ENCODE measurements at places on chromosomes 3 and 15.
A peak's percentile ranks its signal among the peaks of the same experiment; 100 is the strongest.

GRCh38 chr3:27165321-27165721 is 203.9 kb downstream of the NEK10 start:
- DNase-seq, result no peak

GRCh38 chr3:118945834-118946233 is 88.8 kb downstream of the IGSF11 start:
- no peak for DNase-seq

DNA sequence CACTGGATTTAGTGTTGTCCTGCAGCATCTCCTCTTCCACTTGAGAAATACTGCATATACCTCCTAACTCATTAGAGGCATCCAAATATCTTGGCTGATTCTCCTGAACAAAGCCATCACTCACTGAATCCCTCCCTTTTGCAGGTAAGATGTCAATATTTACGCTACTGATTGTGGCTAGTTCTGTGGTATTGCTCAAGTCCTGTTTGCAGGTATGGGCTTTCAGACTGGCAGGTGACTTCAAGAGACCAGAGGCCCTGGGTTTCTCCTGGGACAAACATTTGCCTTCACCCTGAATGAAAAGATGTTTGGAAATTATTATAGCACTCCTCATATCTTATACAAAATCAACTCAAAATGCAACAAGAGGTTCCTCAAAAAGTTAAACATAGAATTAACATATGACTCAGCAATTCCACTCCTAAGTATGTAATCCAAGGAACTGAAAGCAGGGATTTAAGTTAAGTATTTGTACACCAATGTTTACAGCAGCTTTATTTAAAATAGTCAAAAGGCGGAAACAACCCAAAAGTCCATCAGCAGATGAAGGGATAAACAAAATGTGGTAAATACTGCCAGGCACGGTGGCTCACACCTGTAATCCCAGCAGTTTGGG is 18.6 kb downstream of the NEK4 start:
- no peak for DNase-seq

GRCh38 chr3:11034309-11034985 is 41.9 kb downstream of the SLC6A1 start:
- DNase-seq, result peak; percentile 47

DNA sequence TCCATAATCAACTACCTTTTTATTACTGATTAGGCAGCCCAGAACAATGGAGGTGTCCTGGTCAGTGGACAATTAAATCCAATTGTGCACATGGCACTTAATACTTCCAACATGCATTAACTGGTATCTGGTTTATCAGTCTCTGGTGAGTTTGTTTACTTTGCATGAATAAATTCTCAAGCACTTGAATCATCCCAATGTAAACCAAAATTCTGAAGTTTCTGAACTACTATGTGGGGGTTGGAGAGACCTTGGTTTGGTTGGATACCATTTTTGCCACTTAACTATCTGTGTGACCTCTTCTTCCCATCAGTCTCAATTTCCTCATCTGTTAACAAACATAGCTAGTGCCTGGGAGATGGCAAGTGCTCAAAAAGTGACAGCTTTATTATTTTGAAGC is 70.5 kb upstream of the MAP4 start:
- no peak for DNase-seq

DNA sequence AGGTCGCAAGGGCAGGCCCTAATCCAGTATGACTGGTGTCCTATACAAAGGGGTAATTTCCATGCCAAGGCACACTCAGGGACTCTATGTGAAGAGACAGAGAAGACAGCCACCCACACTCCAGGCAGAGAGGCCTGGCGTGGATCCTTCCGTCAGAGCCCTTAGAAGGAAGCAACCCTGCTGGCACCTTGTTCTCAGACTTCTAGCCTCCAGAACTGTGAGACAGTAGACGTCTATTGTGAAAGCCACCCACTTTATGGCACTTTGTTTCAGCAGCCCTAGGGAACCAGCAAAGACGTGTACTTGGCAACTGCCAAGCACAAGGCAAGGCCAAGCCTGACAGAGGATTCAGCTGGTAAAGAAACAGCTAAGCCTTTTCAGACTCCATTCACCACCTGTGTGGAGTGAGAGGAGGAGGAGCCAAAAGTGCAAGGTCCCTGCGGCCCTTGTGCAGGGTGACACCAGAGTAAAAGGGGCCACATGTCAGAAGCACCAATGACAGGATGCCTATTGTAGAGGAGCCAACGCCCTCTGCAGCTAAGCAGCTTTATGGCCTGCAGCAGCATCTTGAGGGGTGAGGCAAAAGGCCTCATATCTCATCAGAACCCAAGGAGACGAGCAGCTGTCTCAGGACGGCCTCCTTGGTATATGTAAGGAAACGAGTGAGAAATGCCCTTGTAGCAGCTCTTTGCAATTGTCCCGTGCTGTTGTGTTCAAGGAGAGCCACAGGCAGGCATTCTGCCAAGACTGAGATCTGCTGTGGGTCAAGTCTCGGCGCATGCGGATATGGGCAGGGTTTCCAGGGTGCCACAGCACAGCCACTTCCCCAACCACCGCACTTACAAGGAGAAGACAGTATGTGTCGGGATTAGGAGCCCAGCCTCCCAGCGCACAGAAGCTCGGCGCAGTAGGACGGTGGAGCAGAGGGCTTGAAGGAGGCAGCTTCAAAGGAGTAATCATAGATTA is 121.5 kb upstream of the LIPC start:
- no peak for DNase-seq

GRCh38 chr15:70710714-70711113 is 52.6 kb downstream of the UACA start:
- no peak for DNase-seq

DNA sequence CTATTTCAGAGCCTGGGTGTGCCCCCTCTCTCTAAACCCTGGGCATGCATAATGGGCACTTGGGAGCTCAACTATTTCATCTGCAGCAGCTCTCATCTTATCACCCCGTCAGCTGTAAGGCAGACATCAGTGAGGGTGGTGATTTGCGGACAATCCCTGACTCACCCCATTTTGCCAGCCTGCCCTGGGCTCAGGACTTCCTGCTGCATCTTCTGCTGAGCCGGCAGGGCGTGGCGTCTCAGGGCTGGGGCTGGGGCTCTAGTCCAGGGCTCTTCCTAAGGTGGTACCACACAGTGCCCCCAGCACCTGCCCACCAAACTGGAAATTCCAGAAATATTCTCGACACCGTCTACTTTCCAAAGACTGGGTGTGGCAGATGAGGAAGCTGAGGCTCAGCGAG is 925 bp upstream of the PSTPIP1 start:
- DNase-seq, result peak; percentile 48

DNA sequence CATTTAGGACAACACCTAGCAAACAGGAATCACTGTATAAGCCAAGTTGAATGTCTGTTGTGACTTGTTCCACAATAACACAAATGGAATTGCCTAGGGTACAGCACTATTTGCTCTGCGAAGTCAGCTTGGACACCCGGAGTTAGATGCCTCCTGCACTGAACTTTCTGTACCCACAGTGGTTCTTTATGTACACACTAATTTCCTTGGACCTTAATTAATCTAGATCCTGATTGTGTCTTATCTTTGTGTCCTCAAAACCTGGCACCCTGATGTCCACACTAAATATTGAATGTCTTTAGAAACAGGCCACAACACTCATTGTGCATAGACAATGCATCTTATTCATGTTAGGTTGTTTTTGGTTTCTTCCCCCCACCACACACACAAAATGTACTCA is 278.9 kb upstream of the NR2F2 start:
- DNase-seq, result no peak

DNA sequence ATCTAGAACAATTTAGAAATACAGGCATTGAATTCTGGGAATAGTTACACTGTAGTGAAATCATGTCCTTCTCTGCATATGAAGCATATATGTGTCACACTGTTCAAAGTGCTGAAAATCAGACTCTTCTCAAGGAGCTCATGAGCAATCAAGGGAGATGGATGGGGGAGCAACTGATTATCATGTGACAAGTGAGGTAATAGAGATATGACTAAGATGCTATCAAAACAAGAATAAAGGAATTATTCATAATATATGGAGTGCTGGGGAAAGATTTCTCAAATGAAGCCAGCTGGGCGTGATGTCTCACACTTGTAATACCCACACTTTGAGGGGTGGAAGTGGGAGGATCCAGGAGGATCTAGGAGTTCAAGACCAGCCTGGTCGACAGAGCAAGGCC is 74.9 kb upstream of the CHRNB4 start:
- no peak for DNase-seq

DNA sequence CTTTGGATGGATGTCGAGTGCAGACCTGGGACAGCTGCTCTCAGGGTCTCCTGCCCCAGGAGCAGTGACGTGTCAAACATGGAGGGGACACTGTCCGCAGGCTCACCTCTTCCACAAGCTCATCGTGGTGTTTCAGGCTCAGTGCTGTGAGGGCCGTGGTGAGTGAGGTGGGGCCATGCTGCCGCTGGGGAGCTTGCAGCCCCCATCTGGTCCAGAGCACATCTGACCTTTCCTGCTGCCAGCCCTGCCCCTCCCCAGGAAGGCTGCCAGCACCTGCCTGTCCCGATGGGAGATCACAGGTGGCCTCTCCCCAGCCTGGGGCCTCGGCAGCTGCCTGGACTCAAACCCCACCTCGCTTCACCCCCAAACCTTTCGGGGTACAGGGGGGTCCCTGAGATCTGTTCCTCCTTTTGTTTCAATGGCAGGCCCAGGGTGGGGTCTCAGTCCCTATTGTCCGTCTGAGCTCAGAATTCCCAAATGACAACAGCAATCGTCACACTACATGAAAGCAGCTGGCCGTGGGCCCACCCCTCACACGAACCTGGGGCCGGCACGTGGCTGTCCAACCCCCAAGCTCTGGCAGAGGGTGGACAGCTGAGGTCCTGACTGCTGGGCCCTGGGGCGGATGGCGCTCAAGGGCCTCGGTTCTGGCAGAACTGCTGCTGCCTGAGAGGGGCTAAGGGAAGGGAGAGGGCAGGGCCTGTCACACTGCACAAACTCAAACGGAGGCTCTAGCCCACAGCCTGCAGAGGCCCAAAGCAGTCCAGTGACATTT is 65.0 kb upstream of the RPL32 start:
- no peak for DNase-seq

- peak; percentile 95 for DNase-seq
These were observed at the start of gene FAM98B for GRCh38 chr15:38453971-38454695. TSS of gene FAM98B (plus strand) at chr15:38454127. CDS start at chr15:38454162, 35 bp downstream.

GRCh38 chr3:44237665-44238064 is 4.0 kb upstream of the TOPAZ1 start:
- no peak for DNase-seq

DNA sequence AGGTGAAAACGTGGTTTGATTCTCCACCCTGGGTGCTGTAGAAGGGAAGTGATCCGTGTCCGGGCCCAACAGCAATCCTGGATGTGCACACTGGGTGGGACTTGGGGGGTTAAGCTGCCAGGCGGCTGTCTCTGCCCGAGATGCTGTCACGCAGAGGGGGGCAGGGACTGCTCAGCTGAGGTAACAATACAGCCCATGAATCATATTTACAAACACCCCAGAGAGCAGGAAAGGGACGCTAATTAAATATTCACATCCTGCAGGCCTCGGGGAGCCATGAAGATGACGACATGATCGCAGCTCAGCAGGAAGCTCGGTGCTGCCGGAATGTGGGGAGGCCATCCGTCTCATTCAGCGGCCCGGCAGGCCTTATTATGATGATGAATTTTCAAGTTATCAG is 17.9 kb upstream of the CRABP1 start:
- DNase-seq, result no peak

DNA sequence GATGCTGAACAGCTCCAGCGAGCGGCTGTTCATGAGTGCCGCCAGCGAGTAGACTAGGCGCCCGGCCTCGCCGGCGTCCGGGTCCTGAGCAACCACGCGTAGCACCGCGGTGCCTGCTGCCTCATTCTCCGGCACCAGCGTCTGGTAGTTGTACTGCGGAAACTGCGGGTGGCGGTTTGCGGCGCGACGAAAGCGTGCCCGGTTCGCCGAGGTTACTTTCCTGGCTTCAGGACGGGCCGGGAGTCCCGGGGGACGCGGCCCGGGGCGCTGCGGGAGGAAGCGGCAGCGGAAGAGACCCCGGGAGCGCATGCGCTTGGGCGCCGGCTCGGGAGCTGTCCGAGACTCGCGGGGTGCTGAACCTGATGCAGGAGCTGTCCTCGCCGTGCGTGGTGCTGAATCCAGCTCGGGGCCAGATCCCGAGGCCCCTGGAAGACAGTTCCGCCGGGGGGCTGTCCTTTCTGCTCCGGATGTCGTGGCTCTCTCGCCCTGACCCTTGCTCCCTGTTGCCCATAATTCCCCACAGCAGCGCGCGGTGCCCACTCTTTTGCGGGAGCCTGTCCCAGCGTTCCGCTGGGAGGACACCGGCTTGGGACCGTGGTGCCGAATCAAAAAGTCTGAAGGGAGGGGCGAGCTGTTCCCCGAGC is 1.1 kb downstream of the CELSR3 start:
- peak; percentile 89 for DNase-seq

GRCh38 chr3:55564726-55565125 is 77.6 kb upstream of the WNT5A start:
- DNase-seq, result no peak

GRCh38 chr3:64813326-64813725 is 125.5 kb upstream of the ADAMTS9 start:
- DNase-seq, result no peak

- no peak for DNase-seq
These were observed 121.4 kb upstream of the GMNC start for GRCh38 chr3:190983875-190984274.

DNA sequence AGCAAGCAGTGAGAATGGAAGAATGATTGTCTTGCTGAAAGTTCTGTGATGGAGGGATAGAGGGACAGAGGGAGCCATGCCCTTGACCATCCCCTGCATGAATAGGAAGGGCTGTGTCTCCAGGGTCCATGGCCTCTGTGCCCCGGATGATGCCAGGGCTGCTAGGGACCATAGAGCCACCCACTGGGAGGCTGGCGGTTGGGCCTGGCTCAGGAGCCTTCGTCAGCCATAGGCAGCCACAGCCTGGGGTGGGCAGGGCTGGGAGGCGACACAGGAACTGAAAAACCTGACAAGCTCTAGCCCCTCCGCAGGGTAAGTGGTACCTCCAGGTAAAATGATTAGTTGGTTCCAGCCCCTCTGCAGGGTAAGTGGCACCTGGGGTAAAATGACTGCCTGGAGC is 19.1 kb upstream of the LAMP3 start:
- DNase-seq, result no peak

GRCh38 chr3:149964291-149964690 is 6.4 kb downstream of the PFN2 start:
- no peak for DNase-seq

DNA sequence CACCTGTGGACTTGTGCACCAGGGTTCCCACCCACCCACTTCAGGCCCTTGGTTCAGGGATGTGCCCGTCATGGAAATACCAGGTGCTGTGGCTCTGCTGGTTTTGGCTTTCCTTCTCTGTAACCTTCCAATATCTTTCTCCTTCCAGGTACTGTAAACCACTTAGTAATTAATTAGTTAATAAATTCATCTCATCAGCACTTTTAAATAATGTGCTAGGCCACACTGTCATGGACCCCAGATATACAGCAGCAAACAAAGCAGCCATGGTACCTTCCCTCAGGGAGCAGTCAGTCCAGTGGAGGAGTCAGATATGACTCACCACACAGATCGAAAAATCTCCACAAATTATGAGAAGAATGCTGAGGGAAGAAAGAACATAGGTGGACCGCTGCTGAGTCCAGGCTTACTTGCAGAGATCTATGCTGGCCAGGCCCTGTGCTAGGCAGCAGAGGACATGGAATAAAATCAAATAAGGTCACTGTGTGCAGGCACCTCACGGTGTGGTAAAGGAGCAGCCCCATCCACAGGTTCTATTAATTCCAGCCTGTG is 6.8 kb upstream of the GATA2 start:
- peak; percentile 20 for DNase-seq

GRCh38 chr3:33989229-33989628 is 190.8 kb downstream of the PDCD6IP start:
- no peak for DNase-seq
